ENCODE measurements at places on chromosomes 2 and 18.

- DNase-seq = peak; percentile 6
Observed at GRCh38 chr2:127453392-127454171, 35.4 kb downstream of the PROC start.

- no peak for DNase-seq
Observed at GRCh38 chr2:32900246-32900973, 46.3 kb upstream of the LTBP1 start.

GRCh38 chr2:7146151-7146550, 228.9 kb downstream of the RNF144A start:
- no peak for DNase-seq

GRCh38 chr2:62016957-62017356, 111.5 kb downstream of the COMMD1 start:
- no peak for DNase-seq

DNA sequence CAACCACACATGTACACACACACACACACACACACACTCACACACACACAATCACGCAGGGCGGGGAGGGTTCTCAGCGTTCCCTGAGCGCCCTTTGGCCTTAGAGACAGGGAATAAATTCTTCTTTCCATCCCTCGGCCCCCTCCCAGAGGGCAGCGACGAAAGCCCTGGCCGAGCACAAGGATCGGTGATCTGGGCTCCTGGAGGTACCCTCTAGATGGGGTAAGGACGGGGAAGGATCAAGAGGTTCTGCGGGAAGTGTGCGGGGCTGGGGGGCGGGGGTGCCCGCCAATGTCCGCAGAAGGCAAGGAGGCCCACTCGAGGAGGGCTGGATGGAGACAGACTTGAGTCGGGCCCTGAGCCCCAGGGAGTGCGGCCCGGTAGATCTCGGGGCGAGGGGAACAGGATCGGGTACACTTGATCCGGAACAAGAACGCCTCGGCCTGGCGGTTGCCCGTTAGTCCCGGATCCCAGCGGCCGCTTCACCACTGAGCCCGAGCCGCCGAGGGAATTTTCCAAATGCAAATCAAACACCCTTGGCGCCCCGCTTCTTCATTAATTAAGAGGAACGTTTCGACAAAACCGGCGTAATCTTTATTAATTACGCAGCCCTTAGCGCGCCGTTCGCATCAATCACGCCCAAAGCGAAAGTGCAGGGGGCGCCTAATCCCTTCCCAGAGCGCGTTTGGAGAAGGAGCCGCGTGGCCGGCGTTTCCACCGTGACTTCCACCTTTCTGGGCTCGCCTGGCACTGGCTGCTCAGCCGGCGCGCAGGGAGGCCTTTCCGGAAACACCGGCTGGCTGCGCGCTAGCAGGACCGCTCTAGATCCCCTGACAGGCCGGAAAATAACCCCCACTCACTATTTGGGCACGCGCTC, 7.0 kb upstream of the PAX3 start:
- no peak for DNase-seq

DNA sequence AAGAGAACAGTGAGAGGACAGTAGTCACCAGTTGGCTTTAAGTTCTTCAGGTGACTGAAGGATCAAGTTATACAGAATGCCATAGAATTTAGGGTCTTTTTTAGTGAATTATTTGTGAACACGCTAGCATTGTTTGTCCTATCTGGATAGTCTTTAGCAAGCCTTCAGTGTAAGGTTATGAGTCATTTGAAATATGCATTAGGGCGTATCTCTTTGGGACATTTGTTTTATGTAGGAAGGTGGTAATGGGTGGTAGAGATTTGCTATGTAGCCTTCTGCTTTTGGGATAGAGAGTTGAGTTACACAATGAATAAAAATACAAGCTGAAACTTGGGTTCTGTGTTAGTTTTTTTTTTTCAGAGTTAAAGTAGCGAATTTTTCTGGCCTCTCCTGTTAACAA, 13.0 kb downstream of the ACTR2 start:
- DNase-seq = peak; percentile 14

- DNase-seq = no peak
Observed at GRCh38 chr2:134660626-134661402, 58.0 kb downstream of the TMEM163 start.

- DNase-seq = no peak
Observed at GRCh38 chr2:119513832-119514231, 10.5 kb downstream of the SCTR start.

DNA sequence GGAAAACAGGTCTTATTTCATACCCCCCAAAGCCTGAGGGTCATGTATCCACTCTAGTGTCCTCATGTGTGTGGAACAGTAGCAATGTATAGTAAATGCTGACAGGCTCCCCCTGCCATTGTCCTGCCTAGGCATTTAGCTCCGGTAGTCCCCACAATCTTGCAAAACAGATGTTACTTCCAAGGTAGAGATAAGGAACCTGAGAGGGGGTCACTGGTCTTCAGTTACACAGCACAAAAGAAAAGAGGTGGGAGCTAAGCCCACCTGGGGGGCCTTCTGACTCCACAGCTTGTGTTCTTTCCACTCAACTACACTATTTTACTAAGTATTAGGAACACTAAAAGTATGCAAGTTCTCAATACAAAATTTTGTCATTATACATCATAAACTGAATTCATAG, 17.4 kb upstream of the FECH start:
- DNase-seq = no peak

DNA sequence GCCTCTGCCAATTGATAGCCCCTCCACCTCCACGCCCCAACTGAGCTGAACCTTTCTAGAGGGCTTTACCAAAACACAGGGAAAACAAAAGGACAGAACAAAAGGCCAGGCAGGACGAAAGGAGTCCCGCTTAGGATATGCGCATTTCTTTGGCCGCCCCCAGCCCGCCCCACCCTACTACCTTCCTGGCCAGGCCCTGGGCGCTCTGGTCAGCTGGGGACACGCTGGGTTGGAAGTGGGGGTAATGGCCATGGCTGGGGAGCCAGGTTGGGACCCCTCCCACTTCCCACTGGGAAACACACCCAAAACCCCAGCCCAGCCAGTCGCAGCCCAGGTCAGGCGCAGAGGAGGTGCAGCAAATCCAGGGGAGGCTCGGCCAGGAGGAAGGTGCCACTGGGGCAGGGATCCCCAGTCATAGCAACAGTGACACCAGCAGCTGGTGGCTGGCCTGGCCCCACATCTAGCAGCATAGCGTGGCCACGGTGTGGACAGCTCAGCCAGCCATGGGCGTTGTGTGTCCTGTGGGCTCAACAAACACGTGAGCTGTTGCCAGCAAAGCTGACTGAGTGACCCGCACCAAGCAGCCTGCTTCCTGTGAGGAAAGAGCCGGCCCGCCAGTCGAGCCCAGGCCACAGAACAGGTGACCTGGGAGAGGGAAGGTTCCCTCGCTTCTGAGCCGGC, 24.6 kb upstream of the B3GNT7 start:
- DNase-seq = no peak

- DNase-seq = no peak
Observed at GRCh38 chr2:223829128-223829527, 8.3 kb downstream of the AP1S3 start.

- DNase-seq = no peak
Observed at GRCh38 chr18:13594551-13594950, 131.8 kb downstream of the FAM210A start.

DNA sequence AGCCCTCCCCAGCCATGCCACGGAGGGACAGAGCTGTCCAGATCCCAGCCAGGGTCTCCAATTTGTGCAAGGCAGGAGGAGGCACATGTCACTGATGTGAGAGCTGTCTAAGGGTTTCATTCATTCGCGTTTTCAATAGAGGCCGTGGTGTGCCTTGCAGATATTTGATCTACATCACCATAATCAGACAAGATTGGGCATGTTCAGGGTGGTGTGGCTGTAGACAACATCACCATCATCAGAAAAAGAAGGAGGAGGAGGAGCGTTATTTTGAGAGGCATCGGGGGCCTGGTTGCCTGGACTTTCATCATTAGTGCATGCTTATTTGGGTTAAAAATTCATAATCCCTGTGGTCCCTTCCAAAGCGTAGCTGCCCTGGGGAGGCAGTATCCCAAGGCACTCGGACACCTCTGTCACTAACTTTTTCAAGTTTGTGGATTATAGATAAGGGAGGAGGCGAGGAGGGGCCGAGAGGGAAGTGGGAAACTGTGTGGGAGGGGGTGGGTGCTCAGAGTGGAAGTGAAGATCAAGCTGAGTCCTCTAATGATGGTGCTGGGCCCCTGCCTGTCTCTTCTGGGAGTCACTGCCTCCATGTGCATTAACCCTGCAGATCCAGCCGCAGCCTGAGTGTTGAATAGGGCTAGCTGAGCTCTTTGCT, 194.1 kb downstream of the CTIF start:
- DNase-seq = no peak

GRCh38 chr18:54278615-54279014, 9.3 kb downstream of the POLI start:
- no peak for DNase-seq

DNA sequence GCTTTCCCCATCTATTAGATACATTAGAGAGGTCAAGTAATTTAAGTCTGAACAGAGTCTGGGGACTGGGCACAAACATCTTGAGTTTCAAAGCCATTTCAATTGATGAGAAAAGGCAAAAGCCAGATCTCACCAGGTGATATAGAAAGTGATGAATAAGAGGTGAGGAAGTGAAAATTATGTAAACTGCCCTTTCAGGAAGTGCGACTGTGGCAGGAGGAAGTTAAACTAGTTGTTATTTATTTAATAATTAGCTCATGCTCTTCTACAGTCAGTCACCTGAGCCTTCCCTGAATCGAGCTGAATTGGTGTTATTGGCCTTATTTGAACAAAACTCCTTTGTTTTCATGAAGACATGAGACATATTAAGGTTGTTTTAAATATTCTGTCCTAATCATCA, 115.1 kb downstream of the CDH20 start:
- no peak for DNase-seq

DNA sequence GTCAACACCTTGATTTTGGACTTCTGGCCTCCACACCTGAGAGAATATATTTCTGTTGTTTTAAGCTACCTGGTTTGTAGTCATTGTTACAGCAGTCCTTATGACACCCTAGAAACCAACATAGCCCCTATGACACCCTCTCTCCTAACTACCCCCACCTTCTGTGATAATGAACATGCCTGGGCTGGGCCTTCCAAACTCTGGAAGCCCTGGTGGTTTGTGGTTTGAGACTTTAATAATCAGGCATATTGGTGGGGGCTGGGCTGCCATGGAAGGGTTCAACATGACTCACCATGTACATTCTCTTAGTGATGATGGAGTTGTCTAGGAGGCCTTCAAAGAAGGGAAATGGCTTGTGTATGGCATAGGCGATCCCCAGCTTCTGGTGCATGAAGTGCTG, 3.3 kb downstream of the SP110 start:
- no peak for DNase-seq

DNA sequence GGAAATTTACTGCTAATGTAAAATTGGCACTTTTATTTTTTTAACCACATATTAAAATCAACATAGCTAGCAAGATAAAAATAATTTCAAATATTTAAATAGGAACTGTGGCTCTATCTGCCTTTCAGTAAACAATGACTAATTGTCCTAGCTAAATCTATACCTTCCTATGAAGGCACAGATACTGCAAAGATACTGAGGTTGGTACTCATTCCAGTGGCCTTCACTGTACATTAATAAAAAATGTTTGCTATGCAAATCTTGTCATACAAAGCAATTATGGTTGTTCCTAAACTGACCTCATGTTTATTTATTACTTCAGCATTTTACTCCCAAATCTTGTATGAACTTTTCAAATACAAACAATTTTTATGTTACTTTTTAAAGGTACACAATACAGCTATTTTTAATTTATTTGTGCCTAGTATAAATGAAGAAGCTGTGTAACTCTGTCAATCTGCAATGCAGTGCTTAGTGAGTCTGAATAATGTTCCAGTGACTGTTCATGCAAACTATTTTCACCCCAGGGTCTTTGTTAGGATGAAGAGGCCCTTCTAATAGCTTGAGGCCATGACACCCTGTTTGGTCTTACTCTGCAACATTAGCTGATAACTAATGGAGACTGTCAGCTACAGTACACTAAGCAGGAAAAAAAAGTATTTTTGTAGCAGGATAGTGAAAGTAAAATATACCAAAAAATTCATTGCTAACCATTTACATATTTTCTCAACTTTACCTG, 9.3 kb upstream of the ERBB4 start:
- no peak for DNase-seq

DNA sequence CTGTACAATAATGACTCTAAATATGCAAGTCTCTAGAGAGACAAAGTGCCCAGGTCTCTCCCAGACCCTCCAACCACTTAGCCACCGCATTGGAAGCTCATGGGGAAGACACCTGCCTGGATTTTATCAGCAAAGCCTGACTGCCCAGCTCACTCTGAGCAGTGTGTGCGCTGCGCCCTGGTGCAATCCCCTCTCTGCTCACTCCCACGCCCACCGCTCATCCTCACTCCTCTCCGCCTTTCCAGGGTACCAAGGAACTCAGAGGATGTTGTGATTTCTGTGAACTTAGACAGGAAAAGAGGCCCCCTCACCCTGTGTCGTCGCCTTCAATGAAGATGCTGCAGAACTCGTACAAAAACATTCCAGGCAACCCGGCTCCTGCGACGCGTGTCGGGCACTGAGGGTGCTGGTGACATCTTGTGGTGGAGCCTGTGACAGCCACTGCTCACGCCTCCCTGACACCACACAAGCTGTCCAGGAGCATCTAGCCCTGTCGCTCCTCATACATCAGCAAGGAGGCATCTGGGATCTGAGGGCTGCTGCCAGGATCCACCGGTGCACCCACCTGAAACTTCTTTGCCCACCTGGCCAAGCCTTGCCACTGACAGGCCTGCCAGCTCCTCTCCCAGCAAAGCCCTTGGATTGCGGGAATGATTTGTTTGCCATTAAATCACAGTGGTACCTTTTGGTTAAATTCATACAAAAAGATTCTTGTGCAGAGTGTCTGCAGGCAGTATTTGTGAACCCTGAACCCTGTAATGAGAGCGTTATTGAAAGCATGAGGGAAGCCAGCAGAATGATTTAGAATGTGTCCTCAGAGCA, 220.4 kb downstream of the ZNF516 start:
- no peak for DNase-seq

GRCh38 chr2:19630921-19631320, 270.9 kb downstream of the TTC32 start:
- DNase-seq = peak; percentile 45

GRCh38 chr2:176391148-176391419, 121.8 kb downstream of the MTX2 start:
- no peak for DNase-seq

- DNase-seq = no peak
Observed at GRCh38 chr18:31998880-31999412, 19.7 kb upstream of the RNF125 start.

DNA sequence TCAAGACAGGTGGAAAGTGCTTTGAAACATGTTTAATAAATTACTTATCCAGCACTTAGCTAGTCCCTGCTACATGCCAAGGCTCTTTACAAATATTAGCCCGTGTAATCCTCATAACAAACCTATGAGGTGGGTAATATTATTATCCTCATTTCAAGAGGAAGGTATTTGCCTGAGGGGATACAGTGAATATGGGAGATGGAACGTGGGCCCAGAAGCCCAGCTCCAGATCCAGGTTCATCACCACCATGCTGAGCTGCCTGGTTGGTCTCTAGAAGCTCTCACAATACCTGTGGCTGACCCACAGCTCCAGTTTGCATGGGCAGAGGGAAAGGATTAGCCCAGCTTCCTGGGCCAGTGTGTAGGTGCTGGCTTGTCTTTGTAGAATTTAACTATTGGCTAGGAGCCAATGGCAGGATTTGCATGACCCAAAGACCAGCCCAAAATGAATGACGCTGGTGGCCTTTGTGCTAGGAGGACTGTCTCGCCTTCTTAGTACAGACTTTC, 61.6 kb upstream of the ATP8B1 start:
- DNase-seq = no peak

Data from fibroblast of mammary gland (primary cell).